Stimulated activated CD8-positive, alpha-beta memory T cell treated with anti-CD3 and anti-CD28 coated beads, Interleukin-4, amount 100 ng/mL, for 1 hour (primary cell): ENCODE measurements at places on chromosomes 7 and 10.

- no peak for DNase-seq
Measured at GRCh38 chr7:88700725-88701124, 58.8 kb upstream of the ZNF804B start.

GRCh38 chr7:19677180-19677579 lies 31.7 kb downstream of the POLR1F start:
- DNase-seq: no peak

- DNase-seq: no peak
Measured at GRCh38 chr7:141990011-141990725, 5.5 kb upstream of the MGAM start.

GRCh38 chr10:96873756-96874467 lies 41.8 kb downstream of the LCOR start:
- DNase-seq: no peak

- DNase-seq: no peak
Measured at GRCh38 chr7:128271471-128271941, 30.4 kb downstream of the LEP start.

DNA sequence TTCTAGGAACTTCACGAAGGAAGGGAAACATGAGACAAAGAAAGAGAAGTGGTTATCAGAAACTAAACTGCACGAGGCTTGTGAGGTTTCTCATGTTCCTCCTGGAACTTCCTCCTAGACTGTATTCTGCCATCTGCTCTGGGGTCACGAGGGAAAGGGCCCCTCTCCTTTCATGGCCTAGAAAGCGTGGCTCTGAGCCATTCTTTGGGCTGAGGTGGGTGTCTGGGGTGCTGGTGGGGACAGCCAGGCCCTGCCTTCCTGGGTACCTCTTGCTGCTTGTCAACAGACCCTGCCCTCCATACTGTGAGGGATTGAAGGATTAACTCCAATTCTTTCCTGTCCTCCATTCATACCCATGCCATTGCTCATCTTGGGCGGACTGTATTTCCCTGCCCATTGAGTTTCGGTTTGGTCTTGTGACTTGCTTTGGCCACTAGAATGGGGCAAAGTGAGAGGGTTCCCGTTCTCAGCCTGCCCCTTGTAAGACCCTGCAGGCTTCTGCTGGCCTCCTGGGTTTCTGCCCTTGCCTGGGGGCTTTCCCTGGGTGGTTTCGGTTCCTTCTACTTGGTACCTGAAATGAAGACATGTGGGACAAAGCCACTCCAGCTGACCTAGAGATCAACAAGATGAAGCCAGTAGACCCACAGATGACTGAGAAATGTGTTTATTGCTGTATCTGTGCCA lies 14.9 kb upstream of the GIMAP8 start:
- no peak for DNase-seq

DNA sequence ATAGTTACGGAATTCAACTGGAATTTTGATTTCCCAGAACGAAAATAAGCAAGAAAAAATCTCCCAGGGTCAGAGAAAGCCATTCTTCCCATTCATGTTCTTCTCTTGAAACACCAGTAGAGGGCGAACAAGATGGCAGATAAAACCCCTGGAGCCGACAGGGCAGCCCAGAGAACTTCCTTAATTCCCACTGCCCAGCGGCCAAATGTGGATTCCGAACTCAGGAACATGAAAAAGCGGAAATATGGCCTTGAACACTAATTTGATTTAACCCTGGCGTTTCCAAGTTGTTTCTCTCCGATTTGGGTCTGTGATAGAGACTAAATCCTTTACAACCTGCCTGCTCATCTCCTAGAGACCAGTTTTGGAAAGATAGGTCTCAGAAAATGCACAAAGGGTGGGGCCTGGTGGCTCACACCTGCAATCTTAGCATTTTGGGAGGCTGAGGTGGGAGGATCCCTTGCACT lies 100.7 kb upstream of the WAC start:
- DNase-seq: no peak

GRCh38 chr10:71253981-71254818 lies 41.8 kb downstream of the UNC5B start:
- DNase-seq: no peak

GRCh38 chr10:98252464-98252863 lies 15.5 kb downstream of the LOXL4 start:
- DNase-seq: no peak

DNA sequence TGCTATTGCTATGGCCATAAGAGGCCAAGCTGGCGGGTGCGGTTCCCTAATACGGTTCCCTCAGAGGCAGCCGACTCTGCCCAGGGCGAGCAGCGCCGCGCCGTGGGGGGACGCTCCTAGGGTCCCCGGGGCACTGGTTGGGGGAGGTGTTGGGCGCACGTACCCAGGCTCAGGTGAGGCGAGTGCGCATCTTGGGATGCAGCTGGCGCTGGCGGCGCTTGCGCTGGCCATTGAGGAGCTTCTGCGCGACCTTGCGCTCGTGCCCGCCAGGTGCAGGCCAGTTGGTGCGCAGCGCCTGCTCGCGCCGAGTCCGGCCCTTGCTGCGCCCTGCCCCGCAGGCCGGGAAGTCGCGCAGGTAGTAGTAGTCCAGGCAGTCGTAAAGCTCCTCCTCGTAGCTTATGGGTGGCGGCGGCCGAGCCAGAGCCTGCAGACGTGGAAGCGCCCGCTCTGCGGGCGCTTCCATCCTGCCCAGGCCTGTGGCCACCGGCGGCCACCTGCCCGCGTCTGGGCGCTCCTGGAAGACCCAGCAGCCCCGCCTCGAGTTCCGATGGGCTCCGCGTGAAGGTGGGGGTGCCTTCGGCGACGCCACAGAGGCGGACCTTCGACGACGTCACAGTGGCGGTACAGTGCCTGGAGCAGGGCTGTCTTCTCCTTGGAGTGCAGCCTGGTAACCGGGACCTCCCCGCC lies at the start of gene NUPR2:
NUPR2 (minus strand) TSS at position 566 of the 687 bp plus-strand sequence; CDS start at position 463, 103 bp downstream.
- no peak for DNase-seq

GRCh38 chr7:146635205-146636032 lies 518.8 kb downstream of the CNTNAP2 start:
- no peak for DNase-seq

GRCh38 chr7:17947620-17948019 lies 7.3 kb upstream of the SNX13 start:
- no peak for DNase-seq

GRCh38 chr7:102214477-102215072 lies 72.1 kb upstream of the SH2B2 start:
- DNase-seq: no peak

- no peak for DNase-seq
Measured at GRCh38 chr7:112370436-112370835, 79.8 kb upstream of the IFRD1 start.

DNA sequence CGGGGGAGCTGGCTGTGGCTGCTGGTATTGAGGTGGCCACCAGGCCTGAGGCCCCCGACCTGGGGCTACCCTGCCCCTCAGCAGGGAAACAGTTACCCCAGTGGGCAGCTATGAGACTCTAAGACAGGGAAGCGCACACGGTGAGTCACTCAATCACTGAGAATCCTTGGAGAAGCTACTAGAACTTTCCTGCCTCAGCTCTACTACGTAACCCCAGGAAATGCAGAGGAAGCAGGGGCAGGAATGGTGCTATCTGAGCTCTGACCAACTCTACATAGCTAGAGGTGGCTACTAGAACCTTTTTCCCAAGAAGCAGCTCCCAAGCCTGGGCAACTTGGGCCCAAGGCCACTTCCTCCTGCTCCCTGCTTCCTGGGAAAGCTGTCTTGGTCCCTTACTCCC lies 11.8 kb downstream of the DNAJB12 start:
- DNase-seq: no peak

- DNase-seq: no peak
Measured at GRCh38 chr7:131031099-131031868, 296.4 kb upstream of the MKLN1 start.

DNA sequence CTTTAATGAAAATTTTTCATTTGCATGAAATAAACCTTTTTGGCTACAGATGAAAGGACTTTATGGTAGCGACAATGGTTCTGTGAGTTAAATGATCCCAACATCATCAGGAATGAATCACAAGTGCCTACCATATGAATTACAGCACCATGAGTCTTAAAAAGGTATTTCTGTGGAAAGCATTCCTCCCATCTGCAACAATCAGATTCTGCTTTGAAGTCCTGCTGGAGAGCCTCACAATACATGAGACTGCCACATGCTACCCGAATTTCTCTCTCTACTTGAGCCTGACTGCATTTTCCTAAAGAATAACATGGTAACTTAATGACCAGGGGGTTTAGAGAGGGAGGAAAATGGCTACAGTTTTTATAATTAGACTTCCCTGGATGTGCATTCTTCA lies 190.3 kb downstream of the TWIST1 start:
- DNase-seq: no peak

GRCh38 chr7:97013845-97014134 lies 8.4 kb downstream of the DLX6 start:
- no peak for DNase-seq

- no peak for DNase-seq
Measured at GRCh38 chr10:14032406-14032998, 298.2 kb downstream of the FRMD4A start.

DNA sequence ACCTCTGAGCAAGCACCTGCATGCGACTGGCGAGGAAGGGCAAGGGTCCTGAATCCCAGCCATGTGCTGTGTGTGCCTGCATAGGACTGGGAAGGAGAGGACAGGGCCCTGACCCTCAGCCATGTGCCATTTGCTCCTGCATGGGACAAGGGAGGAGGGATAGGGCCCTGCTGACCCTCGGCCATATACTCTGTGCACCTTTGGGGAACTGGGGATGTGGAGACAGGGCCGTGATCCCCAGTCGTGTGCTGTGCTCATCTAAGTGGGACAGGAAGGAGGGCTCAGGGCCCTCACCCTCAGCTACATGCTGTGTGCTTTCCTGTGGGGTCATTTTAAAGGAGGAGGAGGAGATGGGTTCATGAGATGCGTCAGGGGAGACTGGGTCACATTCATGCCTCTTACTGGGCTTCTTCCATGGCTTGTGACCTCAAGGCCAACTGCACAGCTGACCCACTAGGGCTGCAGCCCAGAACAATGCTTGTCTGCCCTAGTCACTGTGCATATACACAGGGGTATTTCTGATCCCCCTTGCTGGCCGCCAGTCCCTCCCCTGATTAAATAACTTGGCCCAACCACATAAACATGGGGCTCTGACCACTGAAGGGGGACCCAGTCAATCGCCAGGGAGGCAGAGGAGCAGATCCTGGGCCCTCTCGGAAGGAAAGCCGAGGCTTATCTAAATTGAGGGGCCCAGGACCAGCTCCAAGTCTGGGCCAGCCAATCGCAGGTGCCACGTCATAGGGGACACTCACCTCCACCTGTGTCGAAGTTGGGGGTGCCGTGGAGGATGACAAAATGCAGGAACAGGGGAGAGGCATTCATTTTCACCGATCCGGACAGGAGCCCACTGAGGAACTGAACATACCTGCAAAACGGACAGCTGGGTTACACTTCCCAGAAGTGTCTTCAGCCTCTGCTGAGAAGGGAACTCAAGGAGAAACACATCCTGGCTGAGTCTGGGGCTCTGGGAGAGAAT lies 167.3 kb downstream of the TNS3 start:
- DNase-seq: no peak

GRCh38 chr7:3283130-3283704 lies 17.8 kb upstream of the SDK1 start:
- DNase-seq: no peak

- no peak for DNase-seq
Measured at GRCh38 chr10:80253266-80253962, 36.0 kb downstream of the MAT1A start.

- no peak for DNase-seq
Measured at GRCh38 chr10:520402-520787, 169.1 kb downstream of the DIP2C start.

GRCh38 chr10:128018236-128018635 lies 108.0 kb downstream of the MKI67 start:
- no peak for DNase-seq

- no peak for DNase-seq
Measured at GRCh38 chr10:44939691-44940401, 19.8 kb upstream of the RASSF4 start.

DNA sequence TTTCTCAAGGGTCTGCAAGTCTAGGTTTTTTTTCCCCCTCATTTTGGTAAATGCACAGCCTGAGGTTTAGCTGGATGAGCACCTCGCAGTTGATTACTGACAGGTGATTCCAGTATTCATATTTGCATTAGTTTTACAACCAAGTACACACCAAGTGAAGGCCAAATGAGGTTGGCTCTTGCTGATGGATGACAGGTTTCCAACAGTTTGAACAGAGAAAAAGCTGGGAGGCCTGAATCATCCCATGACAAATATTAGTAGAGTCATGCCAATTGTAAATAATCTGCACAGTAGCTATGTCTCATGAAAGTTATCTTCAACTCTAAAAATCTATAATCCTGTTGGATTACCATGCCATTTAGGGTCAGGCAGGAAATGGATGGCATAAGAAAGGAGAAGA lies 399.8 kb downstream of the HTR7 start:
- DNase-seq: no peak

- no peak for DNase-seq
Measured at GRCh38 chr7:46007990-46008643, 87.0 kb upstream of the IGFBP3 start.

DNA sequence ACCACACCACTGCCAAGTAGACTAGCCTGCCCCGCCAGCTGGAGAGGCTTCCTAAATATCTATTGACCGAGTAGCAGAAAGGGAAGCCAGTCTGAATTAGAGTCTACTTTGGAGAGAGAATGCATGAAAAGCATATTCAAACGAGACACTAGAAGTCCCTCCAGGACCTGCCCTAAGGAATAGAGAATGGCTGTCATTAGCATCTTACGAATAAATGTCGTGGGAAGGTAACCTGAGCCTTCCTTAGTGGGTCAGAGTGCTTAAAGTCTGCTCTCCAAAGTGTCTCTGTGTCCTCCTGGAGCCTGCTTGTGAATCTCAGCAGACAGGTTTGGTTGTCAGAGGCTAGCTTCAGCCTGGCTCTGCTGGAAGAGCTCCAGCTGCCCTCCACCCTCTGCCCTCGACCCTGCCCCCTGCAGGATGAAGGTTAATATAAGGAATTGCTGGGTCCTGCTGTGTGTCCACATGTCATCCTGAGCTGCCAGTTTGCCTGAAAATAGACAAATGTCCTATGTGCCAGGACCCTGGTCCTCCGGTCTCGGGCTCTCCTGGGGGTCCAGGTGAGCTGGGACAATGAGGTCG lies 33.4 kb downstream of the FAM241B start:
- DNase-seq: no peak

DNA sequence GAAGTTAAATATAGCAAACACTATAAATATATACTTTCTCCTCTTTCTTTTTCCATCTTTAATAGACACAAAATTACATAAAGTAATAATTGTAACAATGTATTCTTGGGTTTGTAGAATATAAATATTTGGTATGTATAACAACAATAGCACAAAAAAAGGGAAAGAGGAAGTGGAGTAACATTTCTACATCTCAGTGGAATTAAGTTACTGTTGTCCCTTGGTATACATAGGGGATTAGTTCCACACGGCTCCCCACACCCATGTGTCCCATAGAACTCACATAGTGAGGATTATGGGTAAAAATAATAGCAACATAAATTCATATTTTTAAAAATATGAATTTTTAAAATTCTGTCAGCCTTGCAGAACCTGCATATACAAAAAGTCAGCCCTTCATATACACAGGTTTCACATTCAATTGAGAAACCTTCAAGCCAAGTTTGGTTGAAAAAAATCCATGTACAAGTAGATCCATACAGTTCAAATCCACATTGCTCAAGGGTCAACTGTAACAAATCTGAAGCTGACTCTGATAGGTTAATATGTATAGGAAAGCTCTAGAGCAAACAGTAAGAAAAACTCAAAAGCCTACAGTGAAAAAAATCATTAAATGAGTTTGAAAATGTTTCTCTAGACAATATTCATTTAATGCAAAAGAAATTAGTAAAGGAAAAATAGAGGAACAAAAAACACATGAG lies 92.4 kb downstream of the HYCC1 start:
- DNase-seq: no peak
